ENCODE measurements at places on chromosomes 5 and 9.

DNA sequence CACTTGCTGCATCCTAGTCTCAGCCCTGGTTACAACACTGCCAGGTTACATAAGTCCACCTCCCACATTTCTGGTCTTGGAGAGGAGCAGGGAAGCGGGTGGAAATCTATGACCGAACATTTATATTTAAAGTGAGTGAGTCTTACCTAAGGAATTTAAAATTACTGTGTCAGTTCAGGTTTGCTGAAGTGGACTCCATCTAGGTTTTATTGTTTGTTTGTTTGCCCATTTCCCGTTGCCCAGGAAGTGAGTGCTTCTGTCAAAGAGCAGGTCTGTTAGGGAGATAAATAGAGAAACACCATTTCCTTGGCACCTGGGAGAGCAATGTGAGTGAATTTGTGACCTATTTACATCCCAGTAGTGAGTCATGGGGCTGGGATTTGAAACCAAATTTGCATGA lies 179.5 kb downstream of the KIF4B start:
- DNase-seq = no peak

GRCh38 chr5:53333160-53333559 lies 147.3 kb upstream of the FST start:
- DNase-seq = no peak

GRCh38 chr9:101706261-101706798 lies 32.1 kb downstream of the GRIN3A start:
- DNase-seq = no peak

GRCh38 chr5:1161833-1162229 lies 39.6 kb upstream of the SLC6A19 start:
- DNase-seq = no peak

GRCh38 chr5:39059064-39059463 lies 15.1 kb downstream of the RICTOR start:
- no peak for DNase-seq

DNA sequence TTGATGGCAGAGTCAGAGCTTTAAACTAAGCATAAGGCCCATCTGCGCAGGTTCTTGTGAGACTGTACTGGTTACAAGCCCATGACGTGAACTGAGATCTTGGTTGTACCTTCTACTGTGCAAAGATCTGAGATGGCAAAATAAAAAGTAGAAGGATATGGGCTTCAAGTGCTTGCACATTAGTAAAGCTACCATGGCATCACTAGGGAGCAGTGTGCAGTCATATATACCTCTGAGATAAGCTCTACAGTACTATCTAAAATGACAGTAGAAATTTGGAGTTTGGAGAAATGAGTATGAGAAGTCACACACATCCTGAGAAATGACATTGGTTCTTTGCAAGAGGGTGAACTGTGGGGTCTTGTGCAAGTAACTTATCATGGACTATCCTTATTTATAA lies 408.2 kb upstream of the PRR16 start:
- no peak for DNase-seq

DNA sequence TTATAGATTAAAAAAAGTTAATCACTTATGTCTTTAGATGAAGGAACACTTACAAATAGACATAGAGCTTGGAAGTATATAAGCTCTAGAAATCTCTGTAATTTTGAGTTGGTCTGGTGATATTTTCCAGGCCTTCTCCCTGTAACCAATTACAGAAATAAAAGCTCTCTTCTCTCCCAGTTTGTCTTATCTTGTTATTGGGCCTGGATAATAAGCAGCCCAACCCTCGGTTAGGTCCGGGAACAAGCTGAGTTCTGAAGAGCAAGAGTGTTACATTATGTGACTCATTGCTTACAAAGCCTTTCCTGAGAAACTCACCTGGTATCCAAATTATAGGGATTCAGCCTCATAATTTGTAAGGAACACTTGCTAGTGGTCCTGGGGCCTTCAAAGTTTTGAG lies 1146.2 kb downstream of the CDH9 start:
- no peak for DNase-seq

DNA sequence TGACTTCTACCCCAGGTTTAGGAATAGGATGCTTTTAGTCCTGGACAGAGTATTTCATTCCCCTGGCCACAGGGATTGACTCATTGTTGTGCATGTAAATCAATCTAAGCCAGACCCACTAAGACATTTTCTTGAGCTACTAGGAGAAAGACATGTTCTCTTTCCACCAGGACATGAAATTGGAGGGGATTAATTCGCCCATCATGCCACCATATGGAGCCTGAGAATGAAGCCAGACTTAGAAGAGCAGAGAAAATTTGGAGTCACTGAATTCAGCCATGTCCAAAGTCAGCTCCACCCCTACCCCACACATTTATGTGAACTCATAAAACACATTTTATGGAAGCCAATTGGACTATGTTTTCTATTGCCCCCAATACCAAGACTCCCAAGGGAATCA lies 322.5 kb downstream of the NFIB start:
- no peak for DNase-seq

Measured in CD4-positive, alpha-beta T cell treated with Interleukin-4 for 4 hours (primary cell).